ENCODE measurements at places on chromosomes 16 and 17.

- no peak for DNase-seq
These were observed 195.2 kb upstream of the KIF2B start for GRCh38 chr17:53627511-53627910.

DNA sequence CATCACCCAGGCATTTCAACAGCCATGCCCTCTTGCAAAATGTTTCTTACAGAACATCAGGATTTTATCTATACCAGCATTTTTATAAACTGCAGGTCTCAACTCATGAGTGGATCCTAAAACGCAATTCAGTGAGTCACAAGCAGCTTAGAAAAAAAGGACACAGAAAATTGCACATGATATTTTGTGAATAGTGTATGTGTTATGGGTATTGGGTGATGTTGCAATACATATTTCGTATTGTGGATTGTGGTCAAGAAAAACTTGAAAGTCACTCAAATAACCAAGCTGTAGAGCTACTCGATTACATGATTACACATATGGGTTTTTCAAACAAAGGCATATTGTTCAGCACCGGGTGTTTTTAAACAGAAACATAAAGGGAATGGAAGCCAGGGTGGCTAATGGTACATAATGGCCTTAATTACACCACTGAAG is 1.4 kb downstream of the WIPI1 start:
- DNase-seq: no peak

DNA sequence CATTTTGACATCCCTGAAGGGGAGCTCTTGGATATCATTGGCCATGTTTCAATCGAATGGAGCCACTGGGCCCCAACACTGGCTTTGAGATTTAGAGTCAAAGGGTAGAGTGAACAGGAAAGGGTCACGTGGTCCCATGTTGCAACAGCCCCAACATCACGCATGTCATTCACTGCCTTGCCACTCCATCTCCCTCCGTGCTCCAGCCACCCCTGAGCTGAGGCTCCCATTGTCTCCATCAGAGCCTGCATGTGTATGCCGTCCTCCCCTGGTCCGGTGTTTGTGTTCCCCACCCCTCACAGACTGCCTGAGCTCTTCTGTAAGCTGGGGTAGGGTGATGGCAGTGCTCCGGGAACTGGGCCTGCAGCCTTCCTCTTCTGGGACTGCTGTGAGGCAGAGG is 12.1 kb downstream of the NFE2L1 start:
- DNase-seq: no peak

DNA sequence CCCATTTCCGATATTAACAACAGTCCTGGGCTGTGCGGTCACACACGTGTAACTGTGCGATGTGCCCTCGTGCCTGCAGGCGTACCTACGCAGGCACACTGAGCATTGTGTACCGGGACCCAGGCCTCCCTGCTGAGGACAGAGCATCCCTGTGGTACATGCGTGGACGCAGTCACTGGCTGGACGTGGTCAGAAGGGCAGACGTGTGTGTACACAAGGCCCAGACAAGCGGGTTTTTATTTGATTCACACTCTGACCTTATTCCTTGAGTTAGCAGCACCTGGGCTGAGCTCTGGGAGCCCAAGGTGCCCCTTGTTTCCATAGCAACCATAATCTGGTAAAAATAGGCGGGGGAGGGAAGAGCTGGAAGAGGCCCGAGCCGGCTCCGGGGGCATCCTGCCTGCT is 19.5 kb downstream of the RAP1GAP2 start:
- DNase-seq: no peak

GRCh38 chr16:84408856-84409255 is 40.5 kb downstream of the ATP2C2 start:
- no peak for DNase-seq

DNA sequence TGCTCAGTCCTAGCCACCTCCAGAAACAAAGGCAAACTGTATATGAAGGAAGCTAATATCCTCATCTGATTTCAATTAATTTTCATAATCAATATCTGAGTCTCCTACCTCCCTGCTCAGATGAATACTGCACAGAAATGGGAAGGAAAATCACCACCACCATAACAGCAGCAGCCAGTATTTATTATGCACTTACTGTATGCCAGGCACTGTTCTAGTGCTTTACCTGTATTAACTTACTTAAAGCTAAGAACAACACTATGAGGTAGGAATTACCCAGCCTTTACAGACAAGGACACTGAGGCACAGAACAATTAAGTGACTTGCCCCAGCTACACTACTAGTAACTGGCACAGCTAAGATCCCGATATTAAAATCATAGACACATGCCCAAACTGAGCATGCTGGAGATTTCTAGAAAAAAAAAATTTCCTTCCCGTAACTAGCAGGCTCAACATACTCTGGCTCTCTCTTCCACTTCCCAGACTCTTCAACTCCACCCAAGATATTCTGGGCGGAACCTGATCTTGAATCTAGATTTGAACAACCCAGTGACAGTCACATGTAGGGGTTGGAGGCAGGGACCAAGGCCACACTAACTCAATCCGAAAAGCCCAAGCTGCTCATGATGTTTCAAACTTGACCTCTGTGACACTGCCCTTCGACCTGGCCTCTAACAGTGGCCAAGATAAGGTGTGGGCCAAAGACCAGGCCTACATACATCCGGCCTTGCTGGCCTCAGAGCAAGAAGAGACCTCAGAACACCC is 3.9 kb downstream of the TRIM25 start:
- no peak for DNase-seq

DNA sequence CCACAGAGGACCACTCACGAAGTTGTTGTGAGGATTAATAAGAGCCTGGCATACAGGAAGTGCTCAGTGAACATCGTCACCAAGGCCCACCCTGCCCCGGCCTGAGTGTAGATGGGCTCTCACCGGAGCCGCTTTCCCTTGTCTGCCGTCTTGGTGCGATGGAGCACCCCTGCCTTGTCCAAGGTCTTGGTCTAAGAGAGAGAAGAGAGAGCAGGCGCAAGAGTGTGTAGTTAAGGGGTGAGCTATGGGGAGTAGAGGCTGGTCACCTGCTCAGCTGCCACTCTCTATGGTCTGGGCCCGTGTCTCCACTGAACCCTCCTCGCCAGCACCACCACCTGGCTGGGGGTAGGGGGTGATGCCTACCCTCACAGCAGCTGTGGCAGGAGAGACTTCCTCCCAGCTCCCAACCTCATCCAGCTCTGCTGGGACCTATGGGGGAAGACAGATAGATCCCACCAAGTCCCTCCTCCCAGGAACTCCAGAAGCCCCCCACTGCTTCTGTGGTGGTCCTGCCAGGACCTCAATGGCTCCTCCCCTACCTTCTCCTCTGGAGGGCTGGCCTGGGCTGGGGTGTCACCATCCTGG is 28.7 kb downstream of the ARHGAP27 start:
- no peak for DNase-seq

GRCh38 chr16:1331712-1332617 is 1.5 kb upstream of the BAIAP3 start:
- DNase-seq: peak; percentile 60

GRCh38 chr16:66028510-66029216 is 337.8 kb upstream of the CDH5 start:
- DNase-seq: no peak

DNA sequence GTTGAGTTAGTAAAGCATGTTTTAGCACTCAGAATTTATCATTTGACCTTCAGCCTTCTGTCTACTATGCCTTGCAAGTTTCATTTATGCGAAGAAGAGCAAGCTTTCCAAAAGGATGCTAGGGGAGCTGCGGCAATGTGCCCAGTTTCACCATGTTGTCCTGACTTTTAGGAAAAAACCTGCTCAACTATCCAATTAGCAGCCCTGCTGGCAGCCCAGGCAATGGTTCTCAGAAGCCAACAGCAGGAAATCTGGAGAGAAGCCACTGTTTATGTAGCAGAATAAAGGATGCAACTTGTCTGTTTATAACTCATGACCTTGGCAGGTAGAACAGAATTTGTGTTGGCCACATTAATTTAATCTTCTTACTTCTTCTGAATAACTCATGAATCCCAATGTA is 230.8 kb downstream of the ABCC12 start:
- no peak for DNase-seq

- DNase-seq: no peak
These were observed 1.1 kb downstream of the RPRML start for GRCh38 chr17:46977750-46978488.

DNA sequence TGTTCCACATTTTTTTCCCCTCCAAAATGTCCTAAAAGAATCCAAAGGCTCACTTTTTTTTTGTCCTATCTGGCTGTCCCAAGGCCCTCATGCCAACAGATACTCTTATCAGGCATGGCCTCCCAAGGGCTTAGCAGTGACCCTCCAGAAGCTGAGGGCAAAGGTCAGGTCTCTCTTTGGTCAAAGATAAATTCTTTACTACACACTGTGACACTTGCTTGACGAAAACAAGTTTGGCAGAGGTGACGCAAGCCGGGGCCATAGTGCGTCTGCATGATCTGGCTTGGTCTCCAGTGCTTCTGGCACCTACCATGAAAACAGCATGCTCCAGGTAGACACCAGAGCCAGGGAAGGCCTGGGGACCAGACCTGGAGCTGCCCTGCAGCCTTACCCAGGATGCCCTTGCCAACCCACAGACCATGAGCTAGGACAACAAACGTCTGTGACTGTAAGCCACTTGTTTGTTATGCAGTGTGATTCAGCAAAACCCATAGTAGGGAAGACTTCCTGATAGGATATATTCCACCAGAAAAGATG is 48.5 kb upstream of the IRF8 start:
- DNase-seq: no peak

GRCh38 chr16:31472709-31473203 is 804 bp downstream of the TGFB1I1 start:
- peak; percentile 34 for DNase-seq

DNA sequence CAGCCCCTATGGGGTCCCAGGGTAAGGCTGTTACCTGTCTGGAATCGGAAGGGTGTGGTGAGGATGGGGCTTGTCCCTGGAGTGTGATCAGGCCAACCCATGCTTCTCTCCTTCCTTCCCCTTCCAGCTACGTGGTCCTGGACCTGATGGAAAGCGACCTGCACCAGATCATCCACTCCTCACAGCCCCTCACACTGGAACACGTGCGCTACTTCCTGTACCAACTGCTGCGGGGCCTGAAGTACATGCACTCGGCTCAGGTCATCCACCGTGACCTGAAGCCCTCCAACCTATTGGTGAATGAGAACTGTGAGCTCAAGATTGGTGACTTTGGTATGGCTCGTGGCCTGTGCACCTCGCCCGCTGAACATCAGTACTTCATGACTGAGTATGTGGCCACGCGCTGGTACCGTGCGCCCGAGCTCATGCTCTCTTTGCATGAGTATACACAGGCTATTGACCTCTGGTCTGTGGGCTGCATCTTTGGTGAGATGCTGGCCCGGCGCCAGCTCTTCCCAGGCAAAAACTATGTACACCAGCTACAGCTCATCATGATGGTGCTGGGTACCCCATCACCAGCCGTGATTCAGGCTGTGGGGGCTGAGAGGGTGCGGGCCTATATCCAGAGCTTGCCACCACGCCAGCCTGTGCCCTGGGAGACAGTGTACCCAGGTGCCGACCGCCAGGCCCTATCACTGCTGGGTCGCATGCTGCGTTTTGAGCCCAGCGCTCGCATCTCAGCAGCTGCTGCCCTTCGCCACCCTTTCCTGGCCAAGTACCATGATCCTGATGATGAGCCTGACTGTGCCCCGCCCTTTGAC is 2.4 kb downstream of the MAPK7 start:
- no peak for DNase-seq

GRCh38 chr17:42072323-42073187 is 22.2 kb upstream of the C17orf113 start:
- no peak for DNase-seq

DNA sequence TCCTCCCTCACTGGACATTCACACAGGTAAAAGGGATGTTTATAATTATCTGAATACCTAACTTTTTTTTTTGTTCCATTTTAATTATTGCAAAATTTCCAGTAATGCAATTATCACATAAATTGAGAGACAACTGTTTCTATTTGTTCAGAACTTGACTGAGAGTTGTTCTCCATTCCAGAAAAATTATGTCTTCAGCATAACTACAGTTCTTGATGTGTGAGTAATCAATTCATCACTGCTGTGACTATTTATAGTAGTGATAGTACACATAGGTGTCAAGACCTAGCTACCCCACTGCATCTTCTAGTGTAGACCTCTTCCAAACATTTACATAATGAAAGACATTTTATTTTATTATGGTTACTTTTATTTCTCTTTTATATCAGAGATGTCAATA is 5.8 kb upstream of the TNRC6A start:
- DNase-seq: no peak

DNA sequence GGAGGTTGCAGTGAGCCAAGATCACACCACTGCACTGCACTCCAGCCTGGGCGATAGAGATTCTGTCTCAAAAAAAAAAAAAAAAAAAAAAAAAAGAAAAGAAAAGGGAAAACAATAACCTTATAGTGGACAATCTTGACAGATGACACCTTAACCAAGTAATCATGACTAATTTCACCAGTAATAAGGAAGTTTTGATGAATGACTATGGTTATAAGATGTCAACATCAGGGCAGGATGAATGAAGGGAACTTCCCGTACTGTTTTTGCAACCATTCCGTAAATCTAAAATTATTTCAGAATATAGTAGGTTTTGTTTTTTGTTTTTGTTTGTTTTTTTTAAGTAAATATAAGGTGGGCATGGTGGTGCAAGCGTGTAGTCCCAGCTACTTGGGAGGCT is 23.0 kb downstream of the GSPT1 start:
- no peak for DNase-seq

DNA sequence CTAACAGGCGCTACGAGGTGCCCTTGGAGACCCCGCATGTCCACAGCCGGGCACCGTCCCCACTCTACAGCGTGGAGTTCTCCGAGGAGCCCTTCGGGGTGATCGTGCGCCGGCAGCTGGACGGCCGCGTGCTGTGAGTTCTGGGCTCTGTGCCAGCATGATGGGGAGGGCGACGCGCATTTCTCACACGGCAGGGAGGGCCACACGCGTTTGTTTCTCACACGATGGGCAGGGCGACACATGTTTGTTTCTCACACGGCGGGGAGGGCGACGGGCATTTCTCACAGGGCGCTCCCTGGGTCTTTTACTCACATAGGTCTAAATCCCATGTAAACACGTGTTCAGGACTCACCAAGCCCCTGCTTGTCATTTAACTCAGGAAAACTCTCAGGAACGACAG is 4.4 kb downstream of the GAA start:
- DNase-seq: no peak

- DNase-seq: peak; percentile 12
These were observed 484 bp upstream of the NUDT7 start for GRCh38 chr16:77721752-77722308.

GRCh38 chr16:68524069-68524820 is 14.8 kb upstream of the ZFP90 start:
- DNase-seq: no peak

- no peak for DNase-seq
These were observed 243.3 kb downstream of the ENGASE start for GRCh38 chr17:79317916-79318315.

DNA sequence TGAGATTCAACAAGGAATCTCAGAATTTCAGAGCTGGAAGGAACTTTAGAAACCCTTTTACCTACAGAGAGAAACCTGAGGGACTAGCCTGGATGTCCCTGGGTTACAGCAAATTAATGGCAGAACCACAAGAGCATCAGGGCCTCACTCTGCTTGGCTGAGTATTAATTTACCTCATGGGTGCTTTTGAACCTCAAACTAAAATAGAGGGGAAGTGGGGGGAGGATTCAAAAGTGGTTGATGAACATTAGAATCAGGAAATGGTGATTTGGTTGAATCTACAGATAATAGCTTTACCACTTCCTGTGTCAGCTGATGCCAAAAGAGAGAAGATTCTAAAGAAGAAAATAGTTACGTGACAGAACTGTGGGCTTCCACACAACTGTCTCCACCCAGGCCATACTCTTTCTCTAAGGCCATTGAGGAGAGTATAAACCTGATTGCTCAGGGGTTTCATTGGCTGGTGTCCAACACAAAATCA is 11.3 kb upstream of the SKAP1 start:
- peak; percentile 47 for DNase-seq

- no peak for DNase-seq
These were observed 88.5 kb downstream of the ZNF423 start for GRCh38 chr16:49767414-49767813.

GRCh38 chr16:4450931-4451519 is 23.4 kb downstream of the NMRAL1 start:
- DNase-seq: no peak
